ENCODE measurements at places on chromosomes 11 and 22.

DNA sequence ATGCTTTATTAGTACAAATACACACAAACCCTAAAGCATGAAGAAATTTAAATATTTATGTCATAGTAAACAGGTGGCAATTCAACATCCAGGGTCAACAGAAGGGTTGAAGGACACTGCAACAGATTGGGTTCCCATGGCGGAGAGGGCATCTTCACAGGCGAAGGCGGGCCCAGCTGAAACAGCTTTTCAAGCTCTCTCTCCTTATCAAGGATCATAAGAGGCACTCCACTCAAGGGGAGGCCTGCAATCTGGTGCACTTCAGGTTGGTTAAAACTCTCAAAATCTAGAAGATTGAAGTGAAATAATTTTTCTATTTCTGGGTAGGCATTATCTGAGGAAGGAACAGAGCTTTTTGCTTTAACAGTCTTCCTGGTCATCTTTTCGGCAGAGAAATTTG lies 16.8 kb upstream of the SLC22A8 start:
- DNase-seq = no peak

- DNase-seq = no peak
Measured at GRCh38 chr11:108137212-108137611, 15.8 kb downstream of the ACAT1 start.

DNA sequence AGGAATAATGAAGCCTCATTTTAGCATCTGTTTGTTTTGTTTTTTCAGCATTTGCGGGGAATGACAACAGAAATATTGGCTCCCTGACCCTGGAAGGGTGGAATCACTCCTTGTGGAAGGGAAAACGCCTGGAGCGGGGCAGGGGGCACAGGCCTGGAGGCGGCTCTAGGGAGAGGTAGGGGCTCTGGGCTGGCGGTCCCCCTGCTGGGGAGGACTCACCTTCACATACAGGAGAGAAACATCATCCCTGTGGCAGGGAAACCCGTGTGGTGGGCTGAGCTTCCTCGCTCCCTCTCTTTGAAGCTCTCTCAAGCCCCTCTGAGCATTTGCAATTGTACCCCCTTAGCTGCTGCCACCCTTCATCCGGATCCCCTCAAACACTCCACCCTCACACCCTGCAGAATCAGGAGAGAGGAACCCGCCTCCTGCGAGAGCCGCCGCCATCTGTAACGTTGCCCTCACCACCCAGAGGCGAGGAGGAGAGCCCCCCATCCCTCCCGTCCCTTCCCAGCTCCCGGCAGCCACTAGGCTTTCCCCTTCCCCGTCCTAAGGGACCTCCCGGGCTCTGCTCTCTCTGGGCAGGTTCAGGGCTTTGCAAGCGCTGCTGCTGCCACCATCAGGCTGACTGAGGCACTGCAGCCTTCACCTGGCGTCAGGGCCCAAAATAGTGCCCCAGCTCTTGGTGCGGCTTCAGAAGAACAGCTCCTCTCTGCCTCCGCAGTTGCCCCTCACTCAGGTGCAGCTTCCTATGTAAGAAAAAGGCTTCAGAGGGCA lies 10.4 kb downstream of the KIRREL3 start:
- DNase-seq = peak; percentile 69

DNA sequence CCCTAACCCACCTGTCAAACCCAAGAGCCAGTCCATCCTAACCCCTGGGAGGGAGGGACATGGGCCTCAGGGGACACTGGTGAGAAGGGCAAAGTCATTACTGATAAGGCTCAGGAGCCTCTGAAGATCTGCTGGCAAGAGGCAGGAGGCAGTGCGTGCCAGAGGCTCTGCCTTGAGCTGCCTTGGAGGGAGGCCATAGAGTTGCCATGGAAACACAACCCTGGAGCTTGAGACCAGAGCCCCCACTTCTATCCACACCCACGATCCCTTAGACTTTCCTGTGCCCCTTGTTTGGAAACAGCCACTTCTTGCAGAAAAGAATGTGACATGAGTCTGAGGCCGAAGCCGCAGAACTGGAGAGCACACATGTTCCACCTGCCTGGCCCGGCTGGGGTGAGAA lies 89.7 kb upstream of the CSNK2A3 start:
- DNase-seq = no peak

DNA sequence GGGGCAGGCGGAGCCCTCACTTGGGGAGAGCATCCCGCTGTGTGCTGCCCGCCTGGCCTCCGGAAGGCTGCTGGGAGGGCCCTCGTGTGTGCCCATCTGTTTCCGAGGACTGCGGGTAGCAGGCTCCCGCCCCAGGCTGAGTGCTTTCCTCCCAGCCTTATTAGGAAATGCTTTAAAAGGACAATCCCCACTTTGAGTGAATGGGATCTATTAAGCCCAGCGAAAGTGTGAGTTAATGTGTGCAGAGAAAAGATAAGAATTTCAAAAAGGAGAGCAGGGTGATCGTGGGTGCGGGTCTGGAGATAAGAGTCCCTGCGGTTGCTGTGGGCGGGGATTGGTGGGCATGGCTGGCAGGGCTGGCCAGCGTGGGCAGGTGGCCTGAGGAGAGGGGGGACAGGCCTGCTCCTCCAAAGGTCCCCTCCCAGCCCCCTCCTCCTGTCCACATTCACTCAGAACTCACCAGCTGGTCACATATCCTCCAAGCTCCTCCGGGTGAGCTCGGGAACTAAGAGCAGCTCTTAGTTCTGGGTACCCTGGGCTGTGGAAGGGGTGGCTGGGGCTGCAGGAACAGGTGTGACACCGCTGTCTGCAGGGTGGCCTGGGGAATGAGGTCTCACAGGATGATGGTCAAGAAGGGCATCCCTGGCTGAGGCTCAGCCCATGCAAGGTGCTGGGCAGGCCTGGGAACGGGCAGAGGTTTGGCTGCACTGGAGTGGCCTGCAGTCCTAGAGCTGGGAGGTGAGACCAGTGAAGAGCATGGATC lies 1260.3 kb downstream of the BRD1 start:
- DNase-seq = no peak

GRCh38 chr11:35049859-35050531 lies 89.0 kb upstream of the CD44 start:
- no peak for DNase-seq

GRCh38 chr11:114168691-114169090 lies 109.2 kb downstream of the ZBTB16 start:
- DNase-seq = no peak

- DNase-seq = no peak
Measured at GRCh38 chr11:128389461-128389976, 197.8 kb downstream of the ETS1 start.

DNA sequence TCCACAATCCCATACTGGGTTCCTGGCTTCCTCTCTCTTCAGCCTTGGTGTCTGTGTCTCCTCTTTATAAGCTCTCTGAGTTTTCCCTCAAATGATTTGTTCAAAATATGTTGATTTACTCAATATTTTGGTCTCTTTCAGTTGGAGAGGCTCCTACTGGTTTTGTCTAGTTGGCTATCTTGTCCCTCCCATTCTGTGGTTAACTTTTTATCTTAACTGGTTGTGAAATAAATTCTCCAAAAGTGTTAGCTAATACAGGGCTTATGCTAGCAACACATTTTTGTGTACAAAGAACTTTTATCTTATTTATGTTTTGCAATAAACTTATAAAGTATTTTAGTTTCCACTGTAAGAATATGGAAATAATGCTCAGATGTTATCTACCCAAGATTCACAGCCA lies 200.9 kb downstream of the AASDHPPT start:
- DNase-seq = no peak

DNA sequence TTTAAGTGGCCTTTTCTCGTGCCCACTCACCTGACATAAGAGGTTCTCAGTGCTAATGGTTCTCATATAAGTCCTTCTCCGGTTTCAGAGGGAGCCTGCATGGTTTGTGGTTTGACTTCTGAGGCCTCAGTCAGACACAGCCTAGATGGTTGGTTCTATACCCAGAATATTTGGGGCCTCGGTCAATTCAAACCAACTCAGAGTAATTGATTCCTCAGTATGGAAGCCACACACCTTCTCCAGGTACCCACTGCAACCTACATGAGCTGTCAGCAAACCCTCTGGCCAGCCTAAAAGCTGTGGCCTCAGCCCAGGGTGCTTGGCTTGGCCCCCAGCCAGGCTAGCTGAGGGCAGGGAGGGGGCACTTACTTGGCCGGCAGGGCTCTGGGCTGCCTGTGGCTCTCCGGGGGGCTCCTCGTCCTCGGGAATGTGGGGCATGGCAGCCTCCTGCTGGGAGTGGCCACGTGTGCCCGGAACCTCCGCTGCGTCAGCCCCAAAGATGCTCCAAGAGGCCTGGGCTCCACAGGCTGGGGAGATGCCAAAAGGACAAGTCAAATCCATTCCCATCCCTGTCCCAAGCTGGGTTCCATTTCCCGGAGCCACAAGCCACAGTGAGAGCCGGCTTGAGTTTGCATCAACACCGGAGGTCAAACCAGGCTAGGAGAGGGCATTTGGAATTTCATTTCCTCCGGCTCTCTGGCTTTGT lies 41.7 kb downstream of the IRAG1 start:
- DNase-seq = peak; percentile 18

DNA sequence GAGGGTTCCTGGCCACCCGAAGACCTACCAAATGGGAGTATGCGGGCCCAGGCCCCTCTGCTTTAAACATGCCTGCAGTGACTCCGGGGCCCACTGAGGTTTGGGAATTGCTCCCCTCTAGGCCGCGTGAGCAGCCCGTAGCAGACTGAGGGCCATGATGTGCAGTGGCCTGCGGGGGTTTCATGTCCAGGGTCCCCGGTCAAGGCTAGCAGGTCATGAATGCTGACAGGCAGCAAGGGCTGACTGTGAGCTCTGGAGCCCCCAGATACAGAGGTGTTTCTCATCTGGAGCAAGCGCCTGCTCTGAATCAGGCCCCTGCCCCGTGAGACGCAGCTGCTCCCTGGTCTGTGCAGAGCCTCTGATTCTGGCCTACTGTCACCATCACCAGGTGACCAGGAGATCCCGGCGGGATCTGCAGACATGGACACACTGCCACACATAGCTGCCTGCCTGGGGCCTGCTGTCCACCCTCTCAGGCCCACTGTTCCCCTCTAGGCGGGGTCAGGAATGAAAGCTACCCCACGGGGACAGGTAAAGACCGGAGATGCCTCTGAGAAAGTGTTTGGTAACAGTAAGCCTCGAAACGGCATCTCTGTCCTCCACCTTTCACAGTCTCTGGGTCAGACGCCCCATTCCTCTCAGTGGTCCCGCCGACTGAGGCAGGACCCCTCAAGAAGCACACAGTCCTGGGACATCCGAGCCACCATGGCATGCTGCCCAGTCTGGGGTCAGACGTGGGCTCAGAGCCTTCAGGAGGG lies 73.3 kb downstream of the PARVB start:
- DNase-seq = no peak

All from NCI-H1105 treated with DMSO at 0.1 percent for 48 hours (cell line).